Stimulated activated CD4-positive, alpha-beta T cell treated with anti-CD3 and anti-CD28 coated beads, Interleukin-12 subunit alpha, Interleukin-12 subunit beta, amount 100 ng/mL, for 4 hours (primary cell): ENCODE measurements at places on chromosomes 2 and 18.

DNA sequence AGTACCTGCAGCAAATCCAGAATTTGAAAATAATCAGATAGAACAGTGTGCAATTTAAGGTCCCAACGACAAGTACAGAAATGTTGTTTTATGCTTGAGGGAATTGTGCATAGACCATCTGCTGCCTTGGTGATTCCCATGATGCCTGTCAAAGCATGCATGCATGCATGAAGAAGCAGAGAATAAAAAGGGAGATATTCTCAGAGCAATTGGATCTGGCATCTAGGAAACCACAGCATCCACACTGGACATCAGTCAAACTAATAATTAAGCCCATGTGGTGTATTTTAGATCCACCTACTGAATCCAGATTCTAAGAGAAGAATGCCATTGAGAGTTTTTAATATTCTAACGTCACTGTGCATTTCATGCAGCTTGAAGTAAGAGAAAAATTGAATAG is 361.2 kb downstream of the FSIP2 start:
- DNase-seq = no peak

DNA sequence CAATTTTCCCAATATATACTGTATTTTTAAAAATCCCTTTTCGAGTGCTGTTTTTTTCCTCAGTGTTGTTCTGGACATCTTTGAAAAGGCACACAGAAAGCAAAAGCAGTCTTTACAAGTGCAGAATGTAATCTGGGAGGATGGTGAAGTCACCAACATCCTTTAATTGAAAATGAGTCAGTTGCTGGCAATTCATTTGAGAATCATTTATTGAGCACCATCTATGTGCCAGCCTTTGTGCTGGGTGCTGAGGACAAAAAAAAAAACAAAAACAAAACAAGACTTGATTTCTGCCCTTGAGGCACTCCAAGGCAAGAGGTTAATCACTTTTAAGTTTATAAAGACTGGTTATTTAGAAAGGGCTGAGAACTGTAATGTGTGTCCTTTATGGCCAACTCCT is 46.7 kb upstream of the ACVR1 start:
- no peak for DNase-seq

DNA sequence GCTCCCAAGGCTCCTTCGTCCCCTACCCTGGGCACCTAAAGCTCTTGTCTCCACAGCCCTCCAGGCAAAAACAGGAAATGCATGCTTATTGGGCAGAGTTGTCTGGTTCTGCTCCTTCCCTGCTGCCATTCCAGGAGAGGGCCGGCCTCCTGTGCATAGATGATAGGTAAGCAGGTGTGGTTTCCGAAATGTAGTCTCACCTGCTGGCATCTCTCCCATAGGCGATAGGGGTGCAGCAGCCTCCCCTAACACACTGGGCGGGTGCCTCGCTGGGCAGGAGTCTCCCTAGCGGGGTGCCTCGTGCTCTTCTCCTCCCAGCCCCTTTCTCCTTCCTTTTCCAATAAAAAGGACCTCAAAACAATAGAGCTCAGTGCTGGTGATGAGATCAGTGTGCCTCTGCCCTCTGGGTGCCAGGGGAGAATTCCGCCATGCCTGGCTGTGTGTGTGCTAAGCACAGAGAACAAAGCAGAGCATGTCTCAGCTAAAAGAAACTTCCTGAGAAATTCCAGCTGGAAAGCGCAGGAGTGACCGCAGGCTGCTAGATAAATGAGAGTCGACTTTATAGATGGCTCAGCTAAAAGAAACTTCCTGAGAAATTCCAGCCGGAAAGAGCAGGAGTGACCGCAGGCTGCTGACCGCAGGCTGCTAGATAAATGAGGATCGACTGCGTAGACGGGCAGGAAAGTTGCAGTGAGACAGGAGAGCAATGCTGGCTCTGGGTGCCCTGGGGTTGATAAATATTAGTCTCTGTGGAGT is 11.3 kb upstream of the PXDN start:
- DNase-seq = no peak

GRCh38 chr2:100923461-100924060 is 78.5 kb upstream of the RPL31 start:
- DNase-seq = no peak

GRCh38 chr18:34493099-34493544 is 217.0 kb upstream of the DTNA start:
- no peak for DNase-seq

GRCh38 chr2:101776172-101777043 is 78.9 kb downstream of the MAP4K4 start:
- DNase-seq = no peak

DNA sequence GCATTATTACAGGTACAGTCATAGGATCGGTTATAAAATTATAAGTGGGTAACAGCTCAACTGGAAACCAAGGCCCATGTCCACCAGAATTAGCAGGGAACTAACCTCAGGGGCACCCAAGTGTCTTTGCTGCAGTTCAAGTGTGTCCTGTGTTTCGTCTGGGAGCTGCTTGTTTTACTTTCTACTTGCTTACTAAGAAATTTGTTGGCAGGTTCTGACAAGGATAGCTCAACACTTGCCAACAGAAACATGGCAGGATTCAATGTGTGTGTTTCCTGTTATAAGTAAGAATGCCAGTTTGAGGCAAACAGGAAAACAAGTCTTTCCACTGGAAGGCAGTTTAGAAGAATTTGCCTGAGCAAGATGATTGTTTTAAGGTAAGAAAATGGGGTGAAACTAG is 104.5 kb downstream of the EPHA4 start:
- DNase-seq = no peak

DNA sequence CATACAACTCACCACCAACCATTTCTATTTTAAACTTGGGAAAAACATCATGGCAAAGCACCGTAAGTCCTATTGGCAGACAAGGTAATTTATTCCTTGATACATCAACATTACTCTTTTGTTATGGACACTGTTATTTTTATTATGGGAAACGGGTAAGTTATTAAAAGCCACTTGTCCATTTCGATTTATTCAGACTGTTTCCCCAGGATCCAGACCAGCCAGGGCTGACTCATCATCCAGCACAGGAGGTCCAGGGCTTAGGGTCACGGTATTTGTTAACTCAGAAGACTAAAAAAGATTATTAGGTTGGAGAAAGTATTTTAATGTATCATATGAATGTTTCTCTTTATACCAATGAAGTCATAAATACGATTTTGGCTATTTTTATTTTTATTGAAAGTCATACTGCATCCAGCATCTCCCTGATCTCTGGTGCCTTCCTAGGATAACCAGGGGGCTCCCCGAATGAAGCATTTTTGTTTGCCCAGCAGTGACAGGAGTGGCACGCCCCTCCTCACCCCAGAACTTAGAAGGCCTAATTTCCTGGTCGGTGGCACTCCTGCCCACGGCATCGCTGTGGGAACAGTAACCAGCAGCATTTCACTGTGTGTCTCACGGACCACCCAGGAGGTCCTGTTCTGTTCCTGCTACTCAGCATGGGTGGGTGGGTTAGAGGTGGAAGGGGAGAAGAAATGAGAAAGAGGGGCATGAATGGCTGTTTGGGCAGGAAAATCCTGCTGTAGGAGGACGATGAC is 446.1 kb downstream of the EIPR1 start:
- DNase-seq = no peak

DNA sequence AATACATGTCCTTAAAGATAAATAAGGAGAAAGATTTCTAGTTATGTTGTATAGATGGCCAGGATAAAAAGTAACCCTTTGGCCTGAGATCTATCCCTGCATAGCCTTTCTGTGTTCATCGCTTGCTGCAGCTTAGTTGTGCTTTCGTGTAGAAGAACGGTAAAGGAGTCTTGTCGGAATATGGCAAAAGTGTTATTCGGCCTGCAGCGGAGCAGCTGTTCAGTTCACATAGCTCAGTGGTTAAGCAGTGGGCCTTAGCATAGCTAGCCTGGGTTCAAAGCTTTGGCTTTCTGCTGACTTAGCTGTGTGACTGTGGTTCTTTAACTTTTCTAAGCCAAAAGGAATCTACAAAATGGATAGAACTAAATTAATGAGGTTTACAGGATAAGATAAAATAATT is 55.4 kb downstream of the MALT1 start:
- no peak for DNase-seq

- DNase-seq = no peak
These were observed 23.5 kb upstream of the PMAIP1 start for GRCh38 chr18:59876310-59876626.

DNA sequence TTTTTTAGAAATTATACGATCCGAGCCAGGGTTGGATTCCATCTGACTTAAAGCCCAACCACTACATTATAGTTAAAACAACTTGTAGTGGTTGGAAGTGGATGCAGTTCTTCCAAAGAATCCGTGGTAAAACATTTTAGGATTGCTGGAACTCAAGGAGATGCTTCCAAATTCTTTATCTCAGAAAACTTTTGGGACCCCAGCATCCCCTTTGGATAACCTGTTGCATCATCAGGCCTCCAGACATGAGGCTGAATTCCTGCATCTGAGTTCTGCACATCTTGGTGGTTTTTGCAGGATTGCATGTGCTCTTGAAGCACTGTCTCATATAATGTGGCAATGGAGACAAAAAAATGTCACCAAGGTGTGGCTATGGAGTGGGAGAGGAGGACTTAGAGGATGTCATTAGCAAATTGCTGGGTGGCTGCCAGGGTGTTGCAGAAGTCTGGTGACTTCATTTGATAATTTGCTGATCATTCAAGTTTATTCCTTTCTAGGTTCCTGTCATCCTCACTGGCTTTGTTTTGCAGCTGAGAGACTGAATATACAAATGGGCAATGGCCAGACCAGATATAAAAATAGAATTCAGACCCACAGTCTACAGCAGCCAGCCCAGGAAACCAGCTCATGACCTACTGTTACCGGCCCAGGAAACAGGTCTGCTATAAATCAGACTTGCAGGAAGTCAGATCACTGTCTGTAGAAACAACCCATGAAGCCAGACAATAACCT is 207.7 kb downstream of the BCL2 start:
- no peak for DNase-seq

- DNase-seq = no peak
These were observed 50.4 kb upstream of the XPO1 start for GRCh38 chr2:61588566-61588965.

- DNase-seq = no peak
These were observed 42.2 kb downstream of the STK25 start for GRCh38 chr2:241466230-241466629.

DNA sequence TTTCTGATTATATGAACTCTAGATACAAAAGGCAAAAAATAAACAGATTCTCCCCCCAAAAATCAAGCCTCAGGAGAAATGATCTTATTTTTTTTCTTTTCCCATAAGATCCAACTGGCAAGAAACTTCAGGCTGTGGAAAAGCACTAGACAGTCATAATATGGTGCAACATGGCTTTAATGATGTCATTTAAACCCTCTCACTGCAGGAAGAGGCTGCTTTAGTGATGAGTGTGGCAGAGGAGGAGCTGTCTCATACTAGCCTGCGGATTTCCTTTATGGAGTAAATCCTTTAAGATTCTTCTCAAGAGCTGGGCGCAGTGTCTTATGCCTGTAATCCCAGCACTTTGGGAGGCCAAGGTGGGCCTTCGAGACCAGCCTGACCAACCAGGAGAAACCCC is 83.3 kb upstream of the CD28 start:
- DNase-seq = no peak

DNA sequence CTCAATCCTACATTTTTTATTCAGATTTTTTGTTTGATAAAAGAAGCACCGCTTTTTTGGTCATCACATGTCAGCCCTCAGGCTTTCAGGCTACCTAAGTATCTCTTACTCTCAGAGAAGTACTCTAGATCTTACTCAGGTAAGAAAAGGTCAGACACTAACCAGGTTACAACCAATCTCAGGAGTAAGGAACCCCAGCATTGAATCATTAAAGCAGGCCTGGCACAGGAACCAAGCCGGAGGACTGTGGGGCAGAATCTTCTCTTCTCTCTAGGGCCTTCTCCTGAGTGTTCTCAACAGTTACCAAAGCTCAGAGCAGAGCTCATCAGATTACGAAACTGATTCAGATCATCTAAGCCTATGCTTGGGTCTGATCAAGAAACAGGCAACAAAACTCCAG is 28.2 kb downstream of the RBMS1 start:
- DNase-seq = no peak

DNA sequence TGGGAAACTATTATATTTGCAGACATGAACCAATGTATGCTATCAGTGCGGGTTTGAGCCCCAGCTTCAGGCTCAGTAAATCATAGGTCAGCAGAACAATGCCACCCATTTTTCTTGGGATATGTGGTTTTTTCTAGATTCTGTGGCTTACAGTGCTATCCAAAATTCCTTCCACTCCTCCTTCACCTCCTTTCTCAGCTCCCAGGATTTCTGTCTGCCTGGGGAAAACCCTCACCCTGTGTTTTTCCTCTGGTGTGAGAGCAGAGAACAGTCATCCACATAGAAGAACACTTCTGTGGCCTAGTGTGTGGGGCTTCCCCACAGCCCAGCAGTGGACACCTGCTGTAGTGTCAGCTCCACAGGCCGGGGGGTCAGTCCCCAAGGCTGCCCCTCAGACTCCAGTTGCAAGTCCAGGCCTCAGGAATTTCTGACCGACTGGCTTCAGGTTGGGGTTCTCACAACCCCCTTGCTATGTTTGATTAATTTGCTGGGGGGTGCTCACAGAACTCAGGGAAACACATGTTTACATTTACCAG is 238.2 kb downstream of the LDLRAD4 start:
- DNase-seq = no peak

DNA sequence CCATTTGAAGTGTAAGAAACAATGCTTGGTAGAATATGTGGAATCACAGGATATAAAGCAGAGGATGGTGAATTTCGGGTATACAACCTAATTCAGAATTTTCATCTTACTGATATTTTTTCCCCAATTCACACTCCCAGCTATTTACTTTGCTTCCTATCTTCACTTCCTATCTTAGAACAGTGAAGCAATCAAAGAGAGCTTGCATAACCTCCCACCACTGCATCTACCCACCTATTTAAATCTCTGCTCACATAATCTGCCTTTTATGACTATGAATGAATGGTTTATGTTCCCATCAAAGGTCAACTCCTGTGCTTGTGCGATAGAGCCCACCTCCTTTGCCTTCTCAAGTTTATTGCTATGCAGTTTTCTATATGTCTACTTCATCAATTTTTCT is 3.3 kb downstream of the RMDN2 start:
- DNase-seq = no peak

DNA sequence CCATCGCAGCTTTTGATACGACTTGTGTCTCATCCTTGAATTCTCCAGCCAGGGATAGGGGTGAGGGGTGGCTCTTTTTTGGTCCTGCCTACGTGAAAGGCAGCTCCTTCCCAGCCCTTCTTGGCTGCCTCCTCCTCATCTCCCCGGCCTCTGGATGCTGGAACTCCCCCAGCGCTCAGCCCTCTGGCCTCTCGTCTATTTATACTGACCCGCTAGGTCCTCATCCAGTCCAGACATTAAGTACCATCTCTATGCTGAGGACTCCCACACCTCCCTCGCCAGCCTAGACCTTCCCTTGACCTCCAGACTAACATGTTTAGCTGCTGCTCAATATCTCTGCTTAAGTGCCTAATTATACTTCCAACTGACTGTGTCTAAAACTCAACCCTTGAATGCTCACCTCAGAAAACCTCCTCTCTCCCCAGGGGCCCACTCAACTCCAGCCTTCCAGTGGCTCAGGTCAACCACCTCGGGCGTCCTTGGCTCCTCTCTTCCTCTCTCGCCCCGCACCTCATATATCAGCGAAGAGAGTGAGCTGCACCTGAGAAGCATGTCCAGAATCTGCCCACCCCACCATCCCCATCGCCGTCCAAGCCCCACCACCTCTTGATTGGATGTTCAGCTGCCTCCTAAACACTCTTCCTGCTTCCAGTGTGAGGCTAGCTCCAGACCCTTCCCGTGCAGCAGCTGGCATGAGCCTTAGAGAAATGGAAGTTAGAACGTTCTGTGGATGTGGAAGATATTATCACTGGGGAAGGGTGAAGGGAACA is 34.8 kb downstream of the TOGARAM2 start:
- DNase-seq = no peak

- DNase-seq = peak; percentile 24
These were observed 198.5 kb downstream of the UBE2E3 start for GRCh38 chr2:181178823-181179412.

- no peak for DNase-seq
These were observed 7.9 kb downstream of the PKP4 start for GRCh38 chr2:158464426-158465281.
